Immature natural killer cell (primary cell): ENCODE measurements at places on chromosomes 4 and X.

GRCh38 chrX:39508300-39508692 is 589.5 kb downstream of the BCOR start:
- DNase-seq = no peak

- DNase-seq = no peak
Observed at GRCh38 chrX:36336751-36337150, 417.2 kb downstream of the CFAP47 start.

DNA sequence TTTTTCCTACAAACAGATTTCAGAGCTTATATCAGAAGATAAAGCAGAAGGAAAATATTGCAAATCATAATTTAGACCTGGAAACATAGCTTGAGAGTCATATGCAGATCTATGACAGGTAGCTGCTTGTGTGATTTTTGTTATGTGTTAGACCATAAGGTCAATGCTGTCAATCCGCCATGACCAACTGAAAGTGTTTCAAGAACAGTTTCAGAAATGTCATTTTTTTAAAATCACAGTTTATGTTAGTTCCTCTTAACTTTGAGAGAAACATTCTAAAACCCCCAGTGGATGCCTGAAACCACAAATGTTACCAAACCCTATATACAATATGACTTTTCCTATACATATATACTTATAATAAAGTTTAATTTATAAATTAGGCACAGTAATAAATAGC is 391.3 kb upstream of the FAM241A start:
- DNase-seq = no peak

- DNase-seq = no peak
Observed at GRCh38 chr4:140971077-140971792, 162.0 kb downstream of the RNF150 start.

GRCh38 chr4:8856835-8857621 is 14.6 kb downstream of the HMX1 start:
- DNase-seq = peak; percentile 10

DNA sequence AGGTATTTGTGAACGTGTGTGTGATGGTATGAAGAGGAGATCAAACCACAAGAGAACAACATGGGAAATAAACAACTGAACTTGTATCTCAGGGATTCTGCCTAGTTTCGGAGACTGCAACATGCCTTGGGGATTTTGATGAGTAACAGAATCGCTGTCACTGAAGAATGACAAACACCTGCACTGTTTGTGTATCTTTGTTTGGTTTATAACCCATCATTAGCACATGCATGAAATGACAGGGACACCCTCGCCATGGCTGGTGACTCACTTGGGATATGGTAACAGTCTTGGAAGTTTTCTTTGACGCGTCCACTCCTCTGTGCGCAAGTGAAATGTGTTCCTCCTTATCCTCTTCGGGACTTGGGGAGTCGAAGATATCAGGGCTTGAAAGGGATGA is 30.3 kb upstream of the MAP3K15 start:
- no peak for DNase-seq

DNA sequence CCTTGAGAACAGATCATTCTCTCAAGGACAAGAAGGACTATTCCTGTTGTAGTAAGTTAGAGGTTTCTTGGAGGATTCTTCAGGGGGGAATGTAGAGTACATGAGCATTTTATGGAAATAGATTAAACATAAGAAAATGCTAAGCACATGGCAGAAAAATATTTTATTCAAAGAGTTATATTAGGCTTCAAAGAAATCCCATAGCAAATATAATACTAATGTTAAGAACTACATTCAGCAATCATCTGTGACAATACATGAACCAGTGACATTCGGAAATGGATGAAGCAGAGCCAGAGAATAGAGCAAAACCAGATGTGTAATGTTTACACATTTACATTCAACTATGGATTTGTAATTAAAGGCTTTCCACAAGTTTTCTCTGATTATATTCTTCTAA is 288.6 kb downstream of the NAF1 start:
- DNase-seq = no peak

DNA sequence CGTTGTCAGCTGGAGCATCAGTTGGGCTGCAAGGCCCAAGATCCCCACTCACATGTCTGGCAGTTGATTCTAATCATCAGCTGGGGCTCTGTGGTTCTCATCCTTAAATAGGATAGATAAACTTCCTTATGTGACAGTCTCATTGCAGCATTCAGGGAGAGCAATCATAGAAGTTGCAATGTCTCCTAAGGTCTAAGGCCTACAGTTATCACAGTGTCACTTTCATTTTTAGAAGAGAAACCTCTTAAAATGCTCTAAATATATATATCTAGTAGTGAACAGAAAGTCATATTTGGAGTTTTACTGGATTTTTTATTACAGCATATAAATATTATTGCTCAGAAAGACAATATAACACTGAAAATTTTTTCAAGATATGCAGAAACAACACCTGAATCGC is 226.0 kb upstream of the PPP1R2C start:
- no peak for DNase-seq

- no peak for DNase-seq
Observed at GRCh38 chr4:140046016-140046415, 108.0 kb downstream of the MAML3 start.

GRCh38 chrX:119696251-119696890 is 3.4 kb upstream of the SEPTIN6 start:
- no peak for DNase-seq

- DNase-seq = peak; percentile 37
Observed at GRCh38 chr4:119286377-119287002, 35.4 kb downstream of the FABP2 start.

GRCh38 chr4:53987761-53988171 is 76.6 kb downstream of the CHIC2 start:
- no peak for DNase-seq

GRCh38 chr4:62627671-62628070 is 1427.5 kb downstream of the ADGRL3 start:
- no peak for DNase-seq

DNA sequence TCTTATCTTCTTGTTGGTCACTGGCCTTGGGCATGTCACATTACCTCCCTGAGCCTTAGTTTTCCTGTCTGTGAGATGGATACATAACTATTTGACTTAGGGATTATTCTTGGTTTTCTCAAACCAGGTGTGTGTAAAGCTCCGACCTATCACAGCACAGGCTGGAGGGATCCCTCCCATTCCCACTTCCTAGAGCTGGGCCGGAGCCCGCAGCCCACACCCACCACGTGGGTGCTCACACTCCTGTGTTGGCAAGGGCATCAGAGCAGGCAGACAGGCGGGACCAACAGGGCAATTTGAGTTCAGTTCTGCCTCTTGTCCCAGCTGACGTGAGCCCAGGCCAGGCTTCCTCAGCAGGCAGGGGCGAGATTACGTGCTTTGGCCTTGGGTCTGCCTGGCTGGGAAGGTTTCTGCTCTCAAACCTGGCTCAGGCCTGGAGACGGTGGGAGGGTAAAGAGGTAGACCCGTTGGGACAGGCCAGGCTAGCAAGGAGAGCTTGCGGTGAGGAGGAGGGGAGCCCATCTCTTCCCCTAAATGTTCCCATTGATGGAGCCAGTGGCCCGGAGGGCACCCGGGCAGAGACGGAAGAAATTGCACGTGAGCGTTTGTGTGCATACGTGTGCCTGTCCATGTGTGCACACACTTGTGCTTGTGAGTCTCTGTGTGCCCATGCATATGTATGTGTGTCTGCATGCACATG is 734 bp upstream of the SH3TC1 start:
- DNase-seq = no peak

DNA sequence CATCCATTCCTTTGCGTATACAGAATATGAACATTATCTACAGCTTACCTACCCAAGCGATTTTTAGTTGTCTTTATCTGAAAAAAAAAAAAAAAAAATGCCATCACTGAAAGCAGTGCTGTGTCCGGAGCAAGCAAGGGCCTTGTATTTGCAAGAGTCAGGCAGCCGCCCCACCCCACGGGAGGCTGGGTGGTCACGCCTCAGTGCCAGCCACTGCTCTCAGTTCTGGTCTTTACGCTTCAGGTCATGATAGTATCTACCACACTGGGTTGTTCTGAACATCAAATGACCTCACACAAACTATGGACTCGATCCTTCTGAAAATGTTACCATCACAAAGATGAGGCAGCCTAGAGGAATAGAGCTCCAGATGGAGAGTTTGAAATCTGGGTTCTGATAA is 62.7 kb upstream of the HELT start:
- no peak for DNase-seq

DNA sequence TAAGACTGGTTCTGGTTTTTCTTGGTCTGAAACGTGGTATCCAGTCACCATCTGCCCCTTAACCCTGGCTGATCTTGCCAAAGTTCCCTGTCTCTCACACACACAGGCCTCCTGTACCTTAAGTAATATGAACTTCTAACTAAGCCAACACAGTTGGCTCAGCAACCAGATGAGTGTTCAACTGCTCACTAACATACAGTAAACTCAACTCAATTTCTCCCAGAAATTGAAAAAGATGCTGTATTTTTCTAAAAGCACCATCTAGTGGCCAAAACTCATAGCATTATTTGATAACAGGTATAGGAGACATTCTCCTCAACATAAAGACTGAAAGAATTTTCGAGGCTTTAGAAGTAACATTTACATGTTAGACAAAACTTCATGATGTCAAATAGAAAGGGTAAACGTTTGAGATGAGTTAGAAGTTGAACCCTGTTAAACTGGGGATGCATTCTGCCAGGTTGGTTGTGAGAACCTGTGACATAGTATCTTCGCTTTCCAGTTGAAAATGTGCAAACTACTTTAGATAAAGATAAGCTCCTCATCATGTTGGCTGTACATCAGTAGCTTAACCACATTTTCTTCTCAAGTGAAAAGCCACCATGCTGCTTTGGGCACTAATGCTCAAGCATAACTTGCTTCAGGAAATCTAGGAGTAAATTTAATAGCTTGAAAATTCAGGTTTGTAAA is 31.2 kb downstream of the CCNI start:
- DNase-seq = no peak

DNA sequence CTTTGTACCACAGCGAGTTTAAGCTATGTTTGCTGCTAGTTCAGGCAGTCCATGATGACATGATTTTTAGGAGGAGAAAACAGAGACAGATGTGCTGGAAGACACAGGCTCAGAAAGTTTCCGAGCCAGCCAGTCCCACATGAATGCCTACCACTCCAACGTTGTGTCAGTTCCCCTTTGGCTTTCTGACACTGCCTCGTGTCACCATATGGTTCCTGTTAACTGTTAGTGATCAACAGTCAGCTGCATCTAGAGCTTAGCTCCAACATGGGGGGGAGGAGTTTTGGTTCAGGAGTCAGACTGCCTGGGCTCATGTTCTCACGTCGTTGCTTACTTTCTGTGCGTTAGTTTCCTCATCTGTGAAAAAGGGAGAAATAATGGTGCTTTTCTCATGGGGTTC is 343.7 kb downstream of the MID1IP1 start:
- no peak for DNase-seq

GRCh38 chrX:108763559-108763958 is 27.2 kb upstream of the IRS4 start:
- DNase-seq = no peak

DNA sequence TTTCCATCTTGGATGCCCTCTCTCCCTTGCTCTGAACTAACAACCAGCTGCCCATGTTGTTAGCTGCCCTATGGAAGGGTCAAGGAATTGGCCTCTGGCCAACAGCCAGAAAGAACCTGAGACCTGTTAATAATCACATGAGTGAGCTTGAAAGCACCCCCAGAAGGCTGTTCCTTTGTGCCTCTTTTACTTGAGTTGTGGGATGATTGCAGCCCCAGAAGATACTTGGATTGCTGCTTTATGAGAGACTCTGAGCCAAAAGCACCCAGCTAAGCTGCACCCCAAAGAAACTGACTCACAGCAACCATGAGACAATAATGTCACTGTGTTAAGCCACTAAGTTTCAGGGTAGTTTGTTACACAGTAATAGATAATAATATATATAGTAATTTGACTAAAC is 73.3 kb downstream of the FRYL start:
- DNase-seq = no peak

DNA sequence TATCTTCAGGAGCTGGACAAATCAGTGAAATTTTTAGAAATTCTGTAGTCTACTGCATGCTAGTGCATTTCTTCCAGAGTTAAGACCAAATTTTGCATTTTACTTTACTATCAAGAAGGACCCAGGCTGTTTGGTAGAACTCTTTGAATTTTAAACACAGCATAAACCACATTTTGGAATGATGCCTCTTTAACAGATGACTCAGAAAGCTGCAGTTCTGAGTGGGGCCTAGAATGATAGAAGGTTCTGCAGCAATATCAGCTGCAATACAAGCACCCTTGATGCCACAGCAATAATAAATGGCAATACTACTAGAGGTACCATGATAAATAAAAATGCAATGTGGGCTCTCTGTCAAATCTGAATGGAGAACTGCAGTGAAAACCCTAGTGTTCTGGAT is 198.7 kb downstream of the TMA16 start:
- DNase-seq = no peak

- DNase-seq = no peak
Observed at GRCh38 chr4:55385201-55385649, 10.5 kb upstream of the TMEM165 start.

GRCh38 chr4:31343061-31343460 is 622.9 kb downstream of the PCDH7 start:
- no peak for DNase-seq

DNA sequence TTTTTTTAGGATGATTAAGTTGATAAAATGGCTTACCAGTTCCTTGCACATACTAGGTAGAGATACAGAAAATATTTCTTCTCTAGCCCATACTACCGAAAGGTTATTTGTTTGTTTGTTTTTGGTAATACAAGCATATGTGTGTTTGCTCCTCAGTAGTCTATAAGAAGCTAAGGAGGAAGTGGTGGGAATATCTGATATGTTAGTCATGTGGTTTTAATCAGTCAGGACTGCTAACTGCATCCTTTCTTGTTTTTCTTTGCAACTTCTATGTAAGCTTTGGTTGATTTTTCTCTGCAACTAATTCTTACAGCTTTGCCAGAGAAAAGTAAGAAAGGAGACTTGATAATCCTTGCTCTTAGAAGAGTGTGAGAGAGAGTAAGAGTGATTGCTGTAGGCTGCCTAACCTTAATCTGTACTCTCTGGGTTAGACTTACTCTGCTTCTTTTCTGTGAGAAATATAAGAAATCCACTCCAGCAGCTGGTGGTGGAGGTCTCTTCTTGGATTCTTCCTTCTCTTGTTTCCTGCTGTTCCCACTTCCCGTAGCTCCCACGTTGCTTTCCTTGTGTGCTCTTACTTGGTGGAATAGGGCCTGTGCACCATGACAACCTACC is 28.3 kb downstream of the SEPTIN11 start:
- no peak for DNase-seq

GRCh38 chrX:12947545-12948235 is 27.2 kb upstream of the TMSB4X start:
- DNase-seq = no peak

DNA sequence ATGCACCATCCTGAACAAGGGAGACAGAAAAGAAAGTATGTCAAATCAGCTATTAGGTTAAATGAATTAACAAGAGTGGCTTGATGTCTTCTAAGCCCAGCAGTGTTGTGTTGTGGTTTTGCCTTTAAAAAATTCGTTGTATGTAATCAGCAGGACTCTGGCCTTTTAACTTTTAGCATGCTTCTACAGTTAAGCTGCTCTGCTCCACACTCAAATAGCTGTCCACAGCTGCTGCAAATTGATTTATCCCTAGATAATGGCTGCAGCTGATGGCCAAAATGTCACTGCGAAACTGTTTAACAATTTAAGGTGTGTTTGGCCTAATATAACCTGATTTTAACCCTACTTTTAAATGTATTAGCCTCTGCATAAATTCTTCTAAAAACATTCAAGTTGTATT is 85.8 kb downstream of the CXXC4 start:
- no peak for DNase-seq

GRCh38 chr4:20370274-20370673 is 118.6 kb downstream of the SLIT2 start:
- DNase-seq = no peak
